ENCODE measurements at places on chromosomes 4 and X.

GRCh38 chr4:4651811-4652755 is 110.2 kb upstream of the STX18 start:
- no peak for DNase-seq

- no peak for DNase-seq
These were observed 41.3 kb upstream of the MTM1 start for GRCh38 chrX:150527108-150527507.

DNA sequence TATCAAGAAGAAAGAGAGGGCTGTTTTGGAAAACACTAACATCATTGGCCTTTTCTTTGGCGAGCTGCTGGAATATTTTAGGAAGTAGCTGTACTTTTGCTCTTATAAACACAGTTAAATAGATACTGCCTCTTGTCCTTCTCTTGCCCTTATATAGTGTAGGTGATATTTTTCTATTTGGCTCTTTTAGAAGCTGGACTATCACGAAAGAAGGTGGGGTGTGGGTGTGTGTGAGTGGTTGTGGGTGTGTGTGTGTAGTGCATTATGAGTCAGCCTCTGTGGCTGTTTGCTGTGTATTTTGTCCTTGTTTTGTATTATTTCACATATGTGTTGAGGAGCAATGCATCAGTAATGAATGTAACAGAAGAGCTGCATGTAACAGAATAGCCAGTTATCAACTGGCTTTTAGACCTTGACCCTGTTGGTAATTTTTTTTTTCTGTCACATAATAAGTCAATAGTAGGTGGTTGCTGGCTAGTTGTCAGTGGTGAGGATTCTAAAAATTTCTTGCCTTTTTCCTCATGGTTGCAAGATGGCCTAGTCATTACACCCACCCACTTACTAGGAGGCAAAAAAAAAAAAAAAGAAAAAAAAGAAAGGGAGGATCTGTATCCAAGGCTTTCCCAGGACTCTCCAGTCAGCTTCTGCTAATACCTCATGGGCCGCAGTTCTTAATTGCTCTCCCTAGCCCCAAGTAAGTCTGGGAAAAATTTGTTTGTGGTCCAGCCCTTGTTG is 23.8 kb downstream of the ARHGAP10 start:
- no peak for DNase-seq

- no peak for DNase-seq
These were observed 10.8 kb upstream of the GUCY1B1 start for GRCh38 chr4:155748039-155748438.

- no peak for DNase-seq
These were observed 2.1 kb upstream of the CLCN3 start for GRCh38 chr4:169618286-169618685.

- DNase-seq: no peak
These were observed 135.8 kb upstream of the FAT1 start for GRCh38 chr4:186859420-186859819.

GRCh38 chrX:77143907-77144306 is 303.3 kb upstream of the FGF16 start:
- DNase-seq: no peak

GRCh38 chr4:142846108-142846728 is at the start of gene INPP4B:
TSS of gene INPP4B (minus strand) at chr4:142846301.
- peak; percentile 42 for DNase-seq

GRCh38 chrX:115452251-115452650 is 108.7 kb upstream of the PLS3 start:
- no peak for DNase-seq

DNA sequence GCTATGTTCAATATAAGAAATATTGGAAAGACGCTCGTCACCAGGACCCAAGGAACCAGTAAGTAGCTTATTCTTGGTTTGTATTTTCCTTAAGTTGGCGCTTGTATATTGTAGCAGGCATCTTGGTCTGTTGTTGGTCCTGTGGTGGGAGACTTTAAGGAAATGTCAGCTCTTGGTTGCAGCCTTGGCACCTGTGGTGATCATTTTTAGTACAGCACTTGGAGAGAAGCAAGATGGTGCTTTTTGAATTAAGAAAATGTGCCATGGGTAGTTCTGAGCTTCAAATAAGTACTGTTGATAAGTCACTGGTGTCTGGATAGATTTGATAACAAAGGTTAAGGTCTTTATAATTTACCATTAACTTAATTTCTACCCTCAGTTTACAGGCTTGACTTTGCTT is 1.1 kb downstream of the RPS3A start:
- DNase-seq: no peak

- DNase-seq: no peak
These were observed 136.6 kb downstream of the PALLD start for GRCh38 chr4:168633496-168633895.

- DNase-seq: no peak
These were observed 158.1 kb downstream of the ATP10D start for GRCh38 chr4:47642985-47643760.

DNA sequence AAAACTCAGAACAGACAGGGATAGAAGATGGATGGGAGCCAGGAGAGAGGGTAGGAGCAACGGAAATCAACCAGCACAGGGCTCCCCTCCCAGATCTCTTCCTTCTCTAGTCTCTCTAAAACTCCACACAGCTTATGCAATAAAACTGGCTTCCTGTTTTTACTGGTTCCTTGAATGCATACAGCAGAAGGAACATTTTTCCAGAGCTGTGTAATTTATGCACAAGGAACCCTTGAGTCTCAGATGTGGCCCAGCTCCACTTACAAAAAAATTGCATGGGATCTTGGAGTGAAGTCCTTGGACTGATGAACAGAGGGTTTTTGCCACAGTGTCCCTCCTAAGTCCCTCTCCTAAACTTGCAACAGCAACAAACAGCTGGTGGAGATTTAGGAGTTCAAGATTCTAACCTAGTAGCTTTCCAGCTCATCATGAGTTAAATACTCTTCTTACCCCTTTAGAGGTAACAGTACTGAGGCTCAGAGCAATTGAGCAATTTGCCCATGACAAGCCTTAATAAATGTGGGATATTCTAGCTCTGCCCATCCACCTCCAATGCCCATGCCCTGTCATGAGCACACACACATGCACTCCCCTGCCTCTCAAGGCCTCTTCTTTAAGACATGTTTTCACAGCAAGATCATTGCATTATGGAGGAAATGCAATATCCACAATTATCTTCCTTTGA is 18.4 kb upstream of the CC2D2A start:
- DNase-seq: no peak

- DNase-seq: no peak
These were observed 166.4 kb upstream of the PPARGC1A start for GRCh38 chr4:24056289-24056688.

- no peak for DNase-seq
These were observed 11.2 kb downstream of the CHST7 start for GRCh38 chrX:46584736-46585135.

- no peak for DNase-seq
These were observed 24.4 kb upstream of the PLK4 start for GRCh38 chr4:127856196-127856812.

DNA sequence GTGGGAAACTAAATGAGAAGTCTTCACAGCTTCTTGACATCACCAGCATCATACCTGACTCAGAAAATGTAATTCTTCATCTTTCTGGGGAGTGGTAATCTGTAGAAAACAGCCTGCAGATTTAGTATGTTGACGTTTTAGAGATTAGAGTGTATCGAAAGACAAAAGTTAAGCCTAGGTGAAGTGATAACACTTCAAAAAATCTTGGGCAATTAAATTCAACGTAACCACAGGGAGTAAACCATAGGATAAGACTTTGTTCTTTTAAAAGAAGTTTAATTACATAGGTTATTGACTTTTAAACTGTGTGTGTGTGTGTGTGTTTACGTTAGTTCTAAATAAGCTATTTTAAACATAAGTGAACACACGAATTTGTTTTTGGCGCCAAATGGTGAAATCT is 1.8 kb upstream of the CXCL5 start:
- no peak for DNase-seq

DNA sequence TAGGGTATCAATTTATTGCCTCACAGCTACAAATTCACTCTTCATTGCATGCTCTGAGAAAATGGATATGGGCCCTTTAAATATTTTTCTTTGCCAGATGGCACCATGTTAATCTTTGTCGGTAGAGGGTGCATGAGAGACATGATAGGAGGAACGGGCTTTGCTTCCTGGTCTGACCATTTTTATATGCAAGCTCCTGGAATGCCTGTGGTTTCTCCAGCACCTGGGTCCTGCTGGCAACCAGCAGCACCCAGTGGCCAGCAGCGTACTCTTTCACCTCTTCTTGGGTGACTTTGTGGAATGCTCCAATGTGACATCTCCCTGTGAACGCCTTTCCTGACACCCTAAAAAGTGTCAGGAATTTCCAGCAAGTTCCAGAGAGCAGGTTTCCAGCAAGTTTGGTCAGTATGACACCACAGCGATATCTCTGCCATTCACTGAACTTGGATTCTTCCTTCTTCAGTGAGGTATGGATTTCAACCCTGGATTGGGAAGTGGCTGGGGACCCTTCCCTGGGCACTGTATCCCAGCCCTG is 140.3 kb upstream of the PGRMC2 start:
- peak; percentile 60 for DNase-seq

- DNase-seq: no peak
These were observed 100.9 kb downstream of the SLC34A2 start for GRCh38 chr4:25756503-25756902.

DNA sequence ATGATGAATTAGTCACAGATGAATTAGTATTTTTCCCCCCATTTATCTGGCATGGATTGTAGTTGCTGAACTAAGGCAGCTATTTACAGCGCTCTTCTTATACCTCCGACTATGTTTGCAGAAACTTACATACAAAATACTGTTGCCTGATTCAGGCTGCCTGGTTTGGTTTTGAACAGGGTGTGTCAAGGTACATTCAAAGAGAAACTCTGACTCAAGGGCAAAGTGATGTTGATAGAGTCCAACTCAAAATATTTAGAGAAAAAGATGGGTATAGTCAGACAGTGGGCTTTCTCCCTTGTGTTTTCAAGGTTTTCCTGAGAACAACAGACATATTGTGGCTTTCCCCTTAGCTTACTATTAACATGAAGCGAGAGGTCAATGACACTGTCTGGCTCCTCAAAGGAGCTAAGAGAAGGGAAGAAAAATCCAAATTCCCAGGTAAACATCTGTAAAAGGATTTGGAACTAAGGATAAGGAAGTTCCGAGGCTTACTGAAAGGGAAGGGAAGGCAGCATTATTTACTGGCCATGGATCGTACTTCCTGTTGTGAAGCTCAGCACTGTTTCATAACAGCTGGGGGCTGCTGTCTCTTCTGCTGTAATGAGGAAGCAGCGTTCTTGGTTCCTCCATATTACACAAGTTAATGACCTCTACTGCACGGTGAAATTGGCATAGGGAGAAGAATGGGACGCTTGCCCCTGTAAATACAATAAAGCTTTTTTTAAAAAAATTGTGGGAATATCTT is 30.9 kb downstream of the FAM9C start:
- DNase-seq: no peak

GRCh38 chrX:66024570-66024969 is 15.3 kb downstream of the VSIG4 start:
- DNase-seq: no peak

DNA sequence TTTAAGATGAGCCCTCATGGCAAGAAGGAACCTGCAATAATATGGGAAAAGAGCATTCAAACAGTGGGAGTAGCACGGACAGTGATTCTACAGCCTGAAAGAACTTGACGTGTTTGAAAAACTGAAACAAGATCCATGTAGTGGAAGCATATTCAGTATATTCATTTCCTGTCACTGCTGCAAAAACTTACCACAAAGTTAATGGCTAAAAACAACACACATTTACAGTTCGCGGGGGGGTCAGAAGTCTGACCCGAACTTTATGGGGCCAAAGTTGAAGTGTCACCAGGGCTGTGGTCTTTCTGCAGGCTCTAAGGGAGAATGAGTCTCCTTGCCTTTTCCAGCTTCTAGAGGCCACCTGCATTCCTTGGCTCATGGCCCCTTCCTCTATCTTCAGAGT is 52.6 kb upstream of the ARX start:
- no peak for DNase-seq
